ENCODE measurements at places on chromosomes 11 and 22.

DNA sequence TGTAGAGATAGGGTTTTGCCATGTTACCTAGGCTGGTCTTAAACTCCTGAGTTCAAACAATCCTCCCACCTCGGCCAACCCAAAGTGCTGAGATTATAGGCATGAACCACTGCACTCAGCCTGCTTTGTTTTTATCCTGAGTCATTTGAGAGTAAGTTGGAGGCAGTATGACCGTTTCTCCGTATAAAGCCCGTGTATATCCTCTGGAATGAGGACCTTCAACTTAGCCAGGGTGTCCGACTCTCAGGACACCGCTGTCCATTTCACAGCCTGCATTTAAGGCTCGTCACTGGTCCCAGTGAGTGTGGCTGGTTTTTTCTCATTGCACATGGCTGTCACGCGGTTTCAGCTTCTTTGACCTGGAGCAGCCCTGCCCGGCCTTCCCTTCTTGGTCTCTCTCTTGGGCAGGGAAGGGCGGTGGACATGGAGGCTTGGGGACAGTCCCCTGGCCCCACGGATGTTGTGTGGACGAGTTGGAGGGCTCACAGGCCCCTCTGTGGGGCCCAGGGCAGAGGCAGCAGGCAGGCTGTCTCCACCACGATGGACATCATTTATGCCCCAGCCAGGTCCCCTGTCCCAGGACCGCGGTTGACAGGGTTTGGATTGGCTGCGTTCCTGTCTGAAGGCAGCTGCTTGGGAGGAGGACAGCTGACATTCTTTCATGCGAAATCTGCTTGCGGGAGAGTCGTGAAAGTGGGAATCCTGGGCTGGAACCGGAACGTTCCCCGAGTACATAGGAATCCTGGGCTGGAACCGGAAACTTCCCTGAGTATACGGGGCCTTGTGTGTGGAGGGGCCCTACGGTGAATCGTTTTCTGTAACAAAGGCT lies 93.3 kb downstream of the KCNQ1 start:
- no peak for DNase-seq

DNA sequence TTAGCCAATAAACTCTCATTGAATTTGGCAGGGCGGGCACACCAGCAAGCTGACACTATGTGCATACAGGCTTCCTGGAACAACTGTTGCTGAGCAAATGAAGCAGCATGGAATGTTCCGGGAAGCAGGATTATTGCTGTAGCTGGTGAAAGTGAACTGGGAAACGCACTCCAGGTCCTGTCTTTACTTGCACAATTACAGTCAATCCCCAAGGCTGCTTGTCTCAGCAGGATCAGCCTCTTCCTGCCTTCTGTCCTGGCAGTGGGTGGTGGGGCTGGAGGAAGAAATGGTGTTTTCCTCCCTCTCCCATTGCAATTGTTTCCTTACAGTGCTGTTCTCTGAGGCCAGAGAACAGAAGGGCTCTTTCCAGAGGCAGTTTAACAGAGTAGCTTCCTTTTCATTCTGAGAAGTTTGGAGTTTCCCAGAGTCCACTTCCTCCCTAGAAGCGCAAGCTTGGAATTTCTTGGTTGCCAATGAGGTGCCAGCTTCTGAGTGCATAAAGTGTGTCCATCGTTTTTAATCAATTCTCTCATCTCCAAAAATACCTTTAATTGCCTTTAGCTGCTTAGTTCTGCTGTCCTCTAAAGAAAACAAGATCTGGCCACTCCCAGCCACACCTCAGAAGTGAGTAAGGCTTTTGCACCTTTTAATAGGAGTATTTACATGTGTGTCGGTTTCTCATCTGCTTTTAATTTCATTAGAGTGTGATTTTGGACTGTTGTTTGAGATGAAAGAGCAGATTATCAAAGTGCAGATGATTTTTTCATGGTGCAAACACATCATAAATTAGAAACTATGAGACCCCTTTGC lies 19.9 kb downstream of the CD44 start:
- no peak for DNase-seq

DNA sequence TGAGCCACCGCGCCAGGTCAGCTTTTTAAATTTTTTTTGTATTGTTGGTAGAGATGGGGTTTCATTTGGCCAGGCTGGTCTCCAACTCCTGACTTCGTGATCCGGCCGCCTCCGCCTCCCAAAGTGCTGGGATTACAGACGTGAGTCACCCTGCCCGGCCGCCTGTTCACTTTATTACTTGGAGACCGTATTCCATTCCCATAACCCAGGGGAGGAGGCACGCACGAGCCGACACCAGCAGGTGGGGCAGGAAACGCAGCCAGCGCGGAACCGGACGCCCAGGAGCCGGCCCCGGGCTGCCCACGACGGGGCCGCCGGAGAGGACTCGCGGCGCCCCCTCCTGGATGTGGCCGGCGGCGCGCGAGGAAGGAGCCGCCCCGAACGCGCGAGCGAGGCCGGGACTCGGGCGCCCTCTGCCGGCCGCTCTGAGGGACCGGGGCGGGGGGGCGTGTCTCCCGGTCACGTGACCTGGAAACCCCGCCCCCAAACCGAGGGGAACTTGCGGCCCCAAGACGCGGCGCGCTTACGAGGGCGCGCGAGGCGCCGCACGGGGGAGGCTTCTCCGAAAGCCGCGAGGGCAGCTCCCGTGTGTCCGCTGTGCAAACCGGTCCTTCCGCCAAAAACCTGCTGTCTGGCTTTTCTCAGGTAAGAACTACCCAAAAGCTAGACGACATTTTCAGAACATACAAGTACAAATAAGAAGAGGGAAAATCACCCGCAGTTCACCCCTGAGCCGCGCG lies 11.6 kb upstream of the RNH1 start:
- DNase-seq = no peak

DNA sequence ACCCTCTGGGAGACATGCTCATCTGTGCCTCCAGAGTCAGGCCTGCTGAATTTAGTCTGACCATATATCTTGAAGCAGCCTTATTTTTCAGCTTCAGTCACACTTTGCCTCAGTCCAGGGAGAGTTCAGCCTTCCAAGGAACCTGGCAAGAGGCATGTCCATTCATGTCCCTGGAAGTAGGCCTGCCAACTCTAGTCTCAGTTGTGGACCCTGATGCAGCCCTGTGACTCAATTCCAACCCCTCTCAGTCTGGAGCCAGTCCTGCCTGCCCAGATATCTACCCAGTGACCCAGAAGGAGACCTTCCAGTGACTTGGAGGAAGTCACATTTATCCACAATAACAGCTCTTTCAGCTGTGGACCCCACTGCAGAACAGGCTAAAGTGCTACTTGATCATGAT lies 566.6 kb downstream of the TMEM135 start:
- no peak for DNase-seq

DNA sequence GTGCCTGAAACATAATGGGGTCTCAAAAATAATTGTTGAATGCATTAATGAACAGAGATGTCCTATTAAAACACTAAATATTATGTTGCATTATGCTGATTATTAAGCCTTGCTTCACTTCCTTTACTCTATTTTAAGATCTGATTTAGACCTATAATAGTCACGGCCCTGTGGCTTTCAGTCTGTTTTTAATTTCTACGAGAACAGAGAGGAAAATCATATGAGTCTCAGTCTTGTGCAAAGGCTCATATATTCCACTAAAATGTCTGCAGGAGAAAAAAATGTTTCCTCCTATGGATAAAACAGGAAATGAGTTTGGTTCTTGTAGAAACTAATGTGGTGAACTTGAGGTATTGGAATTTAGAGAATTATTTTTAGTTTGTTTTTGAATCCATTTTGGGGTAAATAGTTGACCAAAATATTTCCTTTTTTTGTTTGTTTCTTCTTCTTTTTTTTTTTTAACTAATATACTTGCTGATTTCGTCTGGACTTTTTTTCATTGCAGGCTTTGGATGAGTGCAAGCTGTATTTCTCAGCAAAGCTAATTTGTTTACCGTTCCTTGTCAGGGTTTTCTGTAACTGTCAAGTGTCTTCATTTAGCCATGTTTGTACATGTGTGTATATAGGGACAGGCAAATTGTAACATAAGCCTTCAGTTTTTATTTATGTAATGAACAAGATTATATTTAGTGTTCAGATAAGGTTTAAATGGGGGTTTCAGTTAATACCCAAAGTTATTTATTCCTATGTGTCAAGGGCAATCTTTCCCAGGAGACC lies 139.1 kb upstream of the DDI1 start:
- DNase-seq = no peak

DNA sequence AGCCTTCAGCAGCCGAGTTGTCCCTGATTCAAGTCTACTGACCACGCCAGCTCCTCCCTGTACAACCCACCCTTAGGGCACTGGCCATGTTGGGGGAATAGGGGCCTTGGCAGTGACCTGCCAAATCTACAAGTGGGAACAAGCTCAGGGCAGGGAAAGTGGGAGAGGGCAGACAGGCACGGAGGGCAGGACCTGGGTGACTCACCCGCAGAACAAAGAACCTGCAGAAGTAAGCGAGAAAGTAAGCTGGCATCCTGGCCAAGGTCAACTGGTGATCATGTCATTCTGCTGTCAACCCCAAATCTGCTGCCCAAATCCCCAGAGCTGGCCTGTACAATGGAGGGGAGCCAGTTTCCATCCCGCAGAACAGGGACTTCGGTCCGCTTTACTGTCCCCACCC lies 7.9 kb upstream of the SCGB1A1 start:
- no peak for DNase-seq

DNA sequence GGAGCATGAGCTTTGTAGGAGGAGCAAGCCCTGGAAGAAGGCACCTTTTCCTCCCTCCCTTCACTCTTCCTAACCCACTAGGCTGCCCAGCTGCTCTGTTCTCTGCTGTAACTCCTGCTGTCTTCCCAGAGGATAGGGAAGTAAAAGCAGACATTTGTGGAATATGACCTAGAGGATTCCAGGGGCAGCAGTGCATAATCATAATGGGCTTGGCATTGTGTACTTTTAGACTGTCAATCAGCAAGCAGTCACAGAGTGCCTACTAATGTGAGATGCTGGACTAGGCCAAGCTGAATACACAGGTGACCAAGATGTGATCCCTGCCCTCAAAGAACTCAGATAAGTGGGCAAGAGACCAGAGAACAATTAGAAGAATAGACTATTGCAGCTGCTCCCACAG lies 133.0 kb downstream of the NAV2 start:
- no peak for DNase-seq

DNA sequence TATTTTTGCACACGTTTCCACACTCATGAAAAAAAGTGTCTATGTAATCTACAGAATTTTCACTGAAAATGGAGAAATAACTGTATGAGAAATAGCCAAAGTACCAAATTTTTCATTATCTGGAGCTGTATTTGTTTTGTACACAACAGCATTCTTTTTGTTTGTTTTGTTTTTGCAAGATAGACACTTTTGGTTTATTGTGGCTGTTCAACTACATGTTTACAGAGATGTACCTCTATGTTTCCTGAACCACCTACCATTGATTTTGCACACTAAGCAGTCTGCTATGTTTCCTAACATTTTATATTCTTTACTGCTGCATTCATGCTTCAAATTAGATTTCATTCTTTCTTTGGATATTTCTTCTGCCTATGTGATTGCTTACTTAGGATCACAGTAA lies 116.3 kb downstream of the ELP4 start:
- DNase-seq = no peak

- no peak for DNase-seq
Observed at GRCh38 chr22:38762551-38762983, 6.8 kb upstream of the SUN2 start.

DNA sequence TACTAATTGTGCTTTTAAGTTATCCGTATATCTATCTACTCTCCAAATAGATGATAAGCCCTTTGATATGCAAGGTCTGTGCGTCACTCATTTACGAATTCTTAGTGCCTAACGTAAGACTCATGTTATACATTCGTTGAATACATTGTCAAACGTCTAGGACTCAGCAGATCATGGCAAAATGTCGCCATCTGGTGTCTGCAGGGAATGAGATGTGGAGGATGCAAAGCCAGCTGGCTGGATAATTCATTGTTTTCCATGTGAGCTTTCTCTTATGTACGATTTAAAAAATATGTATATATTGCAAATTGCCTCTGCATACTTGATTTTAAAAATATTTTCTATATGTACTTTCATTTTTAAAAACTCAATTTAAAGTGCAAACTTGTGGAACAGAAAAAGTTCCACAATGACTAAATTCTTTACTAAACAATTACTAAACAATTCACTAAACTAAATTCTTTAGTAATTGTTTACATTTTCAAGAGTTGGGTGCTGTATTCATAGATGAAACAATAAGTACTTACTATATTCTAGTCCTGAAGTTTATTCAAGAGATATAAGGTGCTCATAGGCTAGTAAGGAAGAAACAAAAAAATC lies 33.8 kb downstream of the ZNF202 start:
- DNase-seq = peak; percentile 37

DNA sequence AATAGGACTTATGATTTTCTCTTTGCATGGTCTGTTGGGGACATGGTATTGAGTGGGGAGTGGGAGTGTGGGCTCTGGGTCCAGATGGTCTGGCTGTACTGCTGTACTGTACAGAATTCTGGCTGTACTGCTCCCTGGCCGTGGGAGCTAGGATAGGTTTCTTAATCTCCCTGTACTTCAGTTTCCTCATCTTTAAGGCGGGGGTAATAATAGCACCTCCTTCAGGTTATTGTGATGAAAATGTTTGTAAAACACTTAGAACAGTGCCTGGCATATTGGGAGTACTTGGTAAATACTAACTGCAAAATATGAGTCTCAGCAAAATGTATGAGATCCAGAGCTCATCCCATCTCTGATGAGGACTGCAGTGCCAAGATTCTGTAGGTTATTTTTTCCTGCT lies 198.6 kb downstream of the KIF18A start:
- DNase-seq = no peak

DNA sequence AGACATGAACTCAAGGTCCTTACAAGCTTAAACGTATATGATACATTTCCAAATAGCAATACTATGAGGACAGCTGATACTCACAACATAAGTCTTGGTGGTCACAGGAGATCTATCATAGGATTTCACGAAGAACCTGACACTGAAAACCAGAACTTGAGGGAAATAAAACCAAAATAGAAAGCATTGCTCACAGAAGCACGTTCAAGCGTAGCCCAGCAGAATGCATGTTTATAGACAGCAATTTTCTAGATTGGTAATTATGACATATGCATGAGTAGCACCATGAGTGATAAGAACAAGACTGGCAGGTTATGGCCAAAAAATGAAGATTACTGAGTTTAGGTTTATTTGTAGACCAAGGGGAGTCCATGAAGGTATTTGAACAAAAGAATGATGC lies 243.5 kb downstream of the ETS1 start:
- no peak for DNase-seq

DNA sequence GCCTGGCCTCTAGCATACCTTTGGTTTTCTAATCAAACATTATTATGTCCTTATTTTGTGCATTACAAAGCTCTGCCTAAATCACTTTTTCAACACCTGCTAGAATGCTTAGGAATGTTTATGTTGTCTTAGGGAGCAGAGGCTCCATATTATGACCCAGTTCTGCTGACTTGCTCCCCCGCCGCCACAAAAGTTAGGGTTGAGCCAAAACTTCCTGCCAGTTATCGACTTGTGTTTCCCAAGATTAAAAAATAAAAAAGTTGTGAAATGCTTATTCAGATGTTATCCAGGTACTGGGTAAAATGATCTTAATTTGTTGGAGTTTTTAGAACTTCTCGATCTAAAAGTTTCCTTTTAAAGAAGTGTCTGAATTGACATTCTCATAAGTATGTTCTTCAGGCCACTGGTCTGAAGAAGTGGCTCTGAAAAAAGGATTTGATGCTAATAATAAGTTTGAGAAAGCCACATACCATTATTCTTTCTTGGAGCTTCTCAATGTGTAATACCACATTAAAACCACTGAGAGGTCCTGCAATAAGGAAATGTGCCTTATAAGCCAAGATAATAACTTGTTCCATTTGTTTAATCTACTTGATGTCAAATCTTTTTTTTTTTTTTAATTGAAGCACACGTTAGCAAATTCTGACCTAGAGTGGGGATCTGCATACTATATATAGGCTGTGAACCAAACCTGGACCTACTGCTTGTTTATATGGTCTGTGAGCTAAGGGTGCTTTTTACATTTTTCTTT lies 2.2 kb downstream of the RNF185 start:
- DNase-seq = no peak

GRCh38 chr11:253160-253885 lies 16.5 kb downstream of the PSMD13 start:
- DNase-seq = no peak
